ENCODE measurements at places on chromosomes 13 and 19. TPM values are rescaled to one million over a fixed set of nuclear protein-coding genes. Genes with fewer than 3 reads are reported as not detected.
A peak's percentile ranks its signal among the peaks of the same experiment; 100 is the strongest.

- no peak for DNase-seq
These were observed 89.4 kb upstream of the TSHZ3 start for GRCh38 chr19:31438401-31439269.

GRCh38 chr19:44566984-44567383, 37.5 kb upstream of the CEACAM20 start:
- DNase-seq = no peak

DNA sequence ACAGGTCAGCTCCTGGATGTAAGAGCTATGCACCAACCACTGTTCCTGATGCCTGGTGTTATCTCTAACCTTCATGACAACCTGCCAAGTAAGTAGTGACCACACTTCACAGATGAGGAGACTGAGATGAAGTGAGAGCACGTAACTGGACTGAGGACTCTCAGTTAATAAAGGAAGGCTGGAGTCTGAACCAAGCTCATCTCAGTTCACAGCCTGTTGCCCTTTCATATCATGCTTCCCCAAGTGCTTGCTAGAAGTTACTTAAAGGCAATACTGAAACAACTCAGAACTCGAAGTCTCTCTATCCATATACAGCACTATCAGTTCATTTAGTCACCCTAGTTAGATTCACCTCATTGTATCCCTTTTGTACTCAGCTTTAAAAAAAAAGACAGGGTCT, 119.7 kb downstream of the ABCC4 start:
- DNase-seq = no peak

DNA sequence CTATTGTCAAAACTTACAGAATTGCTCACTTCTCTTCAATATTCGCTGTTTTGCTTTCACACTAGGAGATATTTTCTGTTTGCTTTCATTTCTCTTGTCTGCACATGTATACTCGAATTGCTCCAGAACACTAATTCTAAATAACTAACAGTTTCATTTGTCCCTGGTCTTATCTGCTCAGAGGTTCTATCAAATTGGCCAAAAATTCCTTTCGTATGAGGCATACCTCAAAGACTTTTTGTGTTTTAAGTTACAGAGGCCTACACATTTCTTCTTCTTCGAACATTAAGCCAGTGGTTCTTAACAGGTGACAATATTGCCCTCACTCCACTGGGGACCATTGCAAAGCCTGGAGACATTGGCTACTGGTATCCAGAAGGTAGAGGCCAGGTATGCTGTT, 1314.6 kb downstream of the EFNB2 start:
- DNase-seq = no peak

SYDE1 gene
- 55.8 TPM for total RNA-seq

TMC4 gene
- total RNA-seq = not detected

GRCh38 chr19:42032431-42032830, 37.6 kb downstream of the GRIK5 start:
- DNase-seq = no peak

VSIG10L gene
- 1.3 TPM for total RNA-seq

FGF9 gene
- total RNA-seq = 0.47 TPM

COL4A2 gene
- 244 TPM for total RNA-seq

IFI30 gene
- 1.5 TPM for total RNA-seq

HRC gene
- total RNA-seq = not detected

DNA sequence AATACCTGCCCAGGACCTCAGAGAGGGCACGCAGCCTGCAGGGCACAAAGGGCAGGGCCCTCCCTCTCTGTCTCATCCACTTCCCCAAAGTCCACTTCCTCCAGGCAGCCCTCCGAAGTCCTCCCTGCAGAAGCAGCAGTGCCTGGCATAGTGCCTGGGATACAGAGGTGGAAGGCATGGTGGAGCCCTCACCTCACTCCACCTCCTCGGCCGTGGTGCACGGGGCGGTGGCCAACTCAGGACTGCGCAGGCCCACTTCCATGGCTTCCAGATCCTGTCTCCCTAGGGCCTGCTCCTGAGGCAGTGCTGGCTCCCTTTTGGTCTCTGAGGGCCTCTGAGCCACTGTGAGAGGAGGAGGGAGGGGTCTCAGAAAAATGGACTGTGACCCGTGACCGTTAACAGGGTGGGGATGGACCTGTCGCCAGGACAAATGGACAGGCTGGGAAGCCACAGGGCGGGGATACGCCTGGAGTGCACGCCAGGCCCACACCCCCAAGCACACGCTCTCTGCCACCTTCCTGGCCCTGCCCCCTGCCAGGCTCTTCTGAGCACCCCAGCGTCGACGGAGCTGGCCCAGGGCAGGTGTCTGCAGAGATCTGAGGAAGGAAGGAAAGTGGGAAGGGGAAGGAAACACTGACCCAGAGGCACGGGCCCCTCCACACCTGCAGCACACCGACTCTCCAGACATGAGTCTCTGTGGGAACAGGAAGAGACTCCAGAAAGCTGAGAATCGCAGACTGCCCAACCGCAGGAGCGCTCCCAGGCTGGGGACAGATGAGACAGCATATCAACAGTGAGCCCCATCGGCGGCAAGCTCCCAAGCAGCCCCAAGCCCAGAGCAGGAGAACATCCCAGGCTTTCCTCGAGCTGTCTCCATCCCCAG, 8.4 kb downstream of the REXO1 start:
- no peak for DNase-seq

DNA sequence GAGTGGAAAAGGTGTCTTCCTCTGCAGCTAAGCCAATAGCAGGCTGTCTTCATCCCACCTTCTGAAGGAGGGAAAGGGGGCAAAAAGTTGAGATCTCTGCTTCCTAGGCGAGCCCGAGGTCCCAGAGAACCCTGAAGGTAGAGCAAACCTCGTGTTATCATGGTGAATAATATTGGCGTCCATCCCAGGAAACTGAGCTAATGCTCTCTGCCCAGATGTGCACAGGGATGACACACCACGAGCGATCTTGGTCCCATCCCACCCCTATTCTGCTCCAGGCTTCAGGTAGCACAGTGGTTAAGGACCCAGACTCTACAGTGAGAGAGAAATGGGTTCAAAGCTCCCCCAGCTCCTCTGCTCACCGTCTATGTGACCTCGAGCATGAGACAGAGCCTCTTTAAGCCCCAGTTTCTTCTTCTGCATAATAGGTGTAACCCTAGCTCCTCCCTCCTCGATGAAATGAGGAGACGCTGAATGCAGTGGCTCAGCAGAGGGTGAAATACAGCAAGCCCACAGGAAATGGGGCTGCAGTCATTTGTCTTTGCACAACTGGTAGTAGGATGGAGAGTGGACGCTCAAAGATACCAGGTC, 9.9 kb upstream of the CEACAM20 start:
- no peak for DNase-seq

DNA sequence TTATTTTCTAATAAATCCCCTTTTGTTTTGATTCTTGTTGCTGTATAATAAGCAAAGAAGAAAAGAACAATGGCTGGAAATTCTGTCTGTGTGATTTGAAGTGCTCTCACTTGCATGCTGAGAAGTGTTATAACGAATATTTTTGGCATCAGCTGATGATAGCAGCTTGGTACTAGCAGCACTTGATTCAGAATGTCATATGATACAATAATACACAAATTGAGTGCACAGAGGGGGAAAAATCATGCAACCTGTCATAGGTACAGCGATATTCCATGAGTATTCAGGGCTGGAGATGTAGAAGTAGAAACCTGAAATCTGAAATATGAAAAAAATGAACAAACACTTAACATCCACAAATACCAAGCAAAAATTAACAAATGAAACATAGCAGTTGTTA, 108.1 kb downstream of the FGF14 start:
- DNase-seq = no peak

DACT3 gene
- total RNA-seq = 0.60 TPM

ZNF682 gene
- not detected for total RNA-seq

- DNase-seq = no peak
These were observed 30.7 kb upstream of the RCBTB2 start for GRCh38 chr13:48563626-48564025.

GRCh38 chr13:34214686-34215085, 396.7 kb downstream of the RFC3 start:
- DNase-seq = no peak

GRCh38 chr19:41233748-41234240, 14.8 kb downstream of the AXL start:
- no peak for DNase-seq

SIGLEC7 gene
- not detected for total RNA-seq

DNA sequence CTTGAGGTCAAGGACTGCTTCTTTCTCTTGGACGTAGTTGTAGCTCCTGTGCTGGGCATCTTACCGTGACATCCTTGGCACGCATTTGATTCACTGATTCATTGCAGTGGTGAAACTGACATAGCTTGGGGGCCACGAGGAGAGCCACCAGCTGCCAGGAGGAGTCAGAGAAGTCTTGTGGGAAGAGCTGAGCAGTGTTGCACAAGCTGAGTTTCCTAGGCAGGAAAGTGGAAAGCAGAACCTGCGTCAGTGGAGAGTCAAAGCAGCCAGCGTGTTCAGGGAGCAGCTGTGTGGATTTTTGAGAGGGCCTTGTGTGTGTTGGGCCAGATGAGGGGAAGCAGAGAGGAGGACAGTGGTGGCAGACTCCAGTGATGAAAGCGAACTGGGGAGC, 5.3 kb upstream of the GPR183 start:
- DNase-seq = peak; percentile 68

DNA sequence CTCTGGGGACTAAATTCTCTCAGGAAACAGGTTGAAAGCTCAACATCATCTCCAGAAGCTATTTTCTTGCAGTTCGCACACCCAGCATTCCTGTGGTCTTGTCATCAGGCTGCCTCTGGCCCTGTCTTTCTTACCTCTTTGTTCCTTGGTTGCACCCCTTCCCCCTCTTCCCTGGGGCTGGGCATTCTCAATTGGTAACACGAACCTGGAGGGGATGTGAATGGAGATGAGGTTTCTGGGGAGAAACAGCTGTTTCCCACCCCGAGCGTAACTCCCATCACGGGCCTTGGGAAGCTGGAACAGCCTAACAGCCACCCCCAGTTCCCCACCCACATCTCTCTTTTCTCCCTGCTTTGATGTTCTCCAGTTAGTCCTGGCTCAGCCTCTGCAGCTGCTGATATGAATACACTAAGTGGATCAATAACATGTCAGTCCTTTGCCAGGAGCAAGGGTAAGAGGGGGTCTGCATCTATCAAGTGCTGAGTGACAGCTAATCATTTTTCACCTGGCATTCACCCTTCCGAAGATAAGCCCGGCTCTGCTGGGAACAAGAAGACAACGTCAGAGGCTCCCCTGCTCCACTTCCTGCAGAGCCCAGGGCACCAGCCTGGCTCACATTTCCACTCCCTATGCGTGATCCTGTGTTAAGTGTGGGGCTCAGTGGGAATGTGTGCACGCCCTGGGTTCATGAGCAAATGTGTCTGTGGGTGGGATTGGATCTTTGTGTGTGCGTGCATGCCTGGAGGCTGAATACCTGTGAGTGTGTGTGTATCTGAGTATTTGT, 74.0 kb upstream of the KCTD15 start:
- no peak for DNase-seq

ZNF611 gene
- 3.6 TPM for total RNA-seq

NFIX gene
- 12.4 TPM for total RNA-seq

GRCh38 chr13:92390217-92390616, 836.4 kb upstream of the GPC6 start:
- no peak for DNase-seq

- no peak for DNase-seq
These were observed 172.2 kb downstream of the OLFM4 start for GRCh38 chr13:53200498-53201453.

GRCh38 chr19:32316034-32316433, 29.4 kb upstream of the ZNF507 start:
- DNase-seq = no peak

DNA sequence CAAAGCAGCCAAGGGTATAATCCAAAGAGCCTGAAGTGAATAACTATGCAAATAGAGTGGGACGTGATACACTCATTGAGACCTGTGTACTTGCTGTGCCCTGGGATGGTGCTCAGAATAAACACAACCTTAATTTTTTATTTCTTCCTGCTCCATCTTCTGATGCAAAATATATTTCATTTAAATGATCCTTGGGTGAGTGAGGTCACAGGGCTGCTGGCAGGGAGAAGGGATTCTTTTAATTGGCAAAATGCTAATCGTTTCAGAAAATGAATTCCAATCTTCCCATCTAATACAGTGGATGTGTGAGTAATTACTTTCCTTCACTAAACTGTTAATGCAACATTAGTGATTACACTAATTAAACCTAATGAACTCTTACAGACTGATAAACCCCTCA, 63.5 kb downstream of the SIAH3 start:
- DNase-seq = no peak

- DNase-seq = no peak
These were observed 316.8 kb upstream of the KLF12 start for GRCh38 chr13:74450964-74451363.

- DNase-seq = no peak
These were observed 14.4 kb downstream of the CCDC124 start for GRCh38 chr19:17946965-17947784.

DEDD2 gene
- 38.2 TPM for total RNA-seq

DNA sequence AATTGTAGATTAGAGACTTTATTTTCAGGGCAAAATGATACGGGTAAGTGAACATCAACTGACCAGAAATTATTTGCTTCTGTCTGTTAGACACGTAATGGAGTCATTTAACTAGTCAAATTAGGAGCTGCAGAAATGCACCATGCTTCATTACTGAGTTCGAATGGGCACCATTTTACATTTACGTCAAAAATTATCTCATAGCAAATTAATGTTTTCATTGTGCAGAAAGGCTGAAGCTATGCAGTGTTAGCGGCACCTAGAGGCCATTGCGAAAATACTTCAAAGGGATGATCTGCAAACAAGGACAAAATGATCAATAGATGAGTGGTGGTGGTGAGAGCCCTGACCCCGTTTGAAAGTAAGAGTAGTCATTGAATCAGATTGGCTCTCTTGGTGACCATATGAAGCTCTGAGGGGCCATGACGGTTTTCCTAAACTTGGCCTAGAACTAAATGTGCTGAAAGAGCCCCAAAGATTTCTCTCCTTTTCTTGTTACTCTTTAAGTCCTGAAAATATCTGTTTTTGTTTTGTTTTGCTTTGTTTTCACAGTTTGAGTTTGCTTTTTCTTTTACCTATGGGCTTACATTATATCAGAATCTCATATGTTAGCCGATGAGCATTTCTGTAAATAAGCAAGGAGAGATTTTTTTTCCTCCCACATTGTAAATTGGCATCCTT, 277.9 kb downstream of the ZNF536 start:
- no peak for DNase-seq

GRCh38 chr19:35166100-35167063, 11.8 kb downstream of the FXYD5 start:
- DNase-seq = no peak
